ENCODE measurements at places on chromosomes 2 and 18.

DNA sequence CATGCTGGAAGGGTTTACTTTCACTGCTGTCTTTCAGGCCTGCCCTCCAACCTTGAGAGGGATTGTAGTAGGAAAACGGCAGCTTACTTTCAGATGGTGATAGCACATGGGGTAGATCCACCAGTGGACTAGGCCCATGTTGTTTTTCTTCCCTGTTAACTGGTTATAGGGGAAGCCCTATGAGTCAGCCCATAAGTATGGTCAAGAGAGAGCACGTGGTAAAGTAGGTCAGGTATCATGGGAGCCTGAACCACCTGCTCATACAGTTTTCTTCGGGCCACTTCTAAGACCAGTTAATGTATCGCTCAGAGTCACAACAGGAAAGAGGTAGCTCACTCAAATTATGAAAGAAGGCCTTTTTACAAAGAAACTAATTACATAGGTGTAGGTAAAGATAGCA lies 33.0 kb downstream of the PDK1 start:
- DNase-seq, result no peak

GRCh38 chr18:78433562-78433961 lies 546.1 kb upstream of the SALL3 start:
- DNase-seq, result no peak

DNA sequence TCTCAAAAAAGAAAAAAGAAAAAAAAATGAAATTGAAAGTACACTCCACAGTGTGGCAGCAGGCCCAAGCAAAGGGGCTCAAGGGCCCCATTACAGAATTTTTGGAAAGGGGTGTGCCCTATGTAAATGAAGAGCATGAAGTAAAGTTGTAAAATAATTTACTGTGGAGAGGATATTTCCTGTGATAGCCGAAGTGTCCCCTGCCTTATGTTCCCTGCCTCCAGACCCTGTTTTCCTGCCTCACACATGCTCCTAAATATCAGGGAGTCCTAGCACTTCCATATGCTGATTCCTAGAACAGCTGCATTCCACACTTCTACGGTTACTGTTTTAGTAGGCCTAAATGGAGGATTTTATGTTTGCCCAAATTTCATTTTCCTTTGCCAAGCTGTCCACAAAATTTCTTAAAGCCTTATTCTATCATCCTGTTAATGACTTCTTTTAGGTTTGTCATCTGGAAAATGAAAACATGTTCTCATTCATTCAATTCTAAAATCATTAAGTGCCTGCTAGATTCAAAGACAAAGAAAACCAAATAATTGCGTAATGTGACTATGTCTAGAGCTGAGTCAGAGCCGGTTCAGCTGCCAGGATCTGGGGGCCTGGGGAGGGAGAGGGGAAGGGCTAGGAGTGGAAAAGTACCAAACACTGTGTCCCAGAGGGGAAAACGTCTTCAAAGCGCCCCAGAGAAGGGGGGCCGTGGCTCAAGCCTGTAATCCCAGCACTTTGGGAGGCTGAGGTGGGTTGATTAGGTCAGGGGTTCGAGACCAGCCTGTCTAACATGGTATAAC lies 25.9 kb upstream of the IMPA2 start:
- no peak for DNase-seq

DNA sequence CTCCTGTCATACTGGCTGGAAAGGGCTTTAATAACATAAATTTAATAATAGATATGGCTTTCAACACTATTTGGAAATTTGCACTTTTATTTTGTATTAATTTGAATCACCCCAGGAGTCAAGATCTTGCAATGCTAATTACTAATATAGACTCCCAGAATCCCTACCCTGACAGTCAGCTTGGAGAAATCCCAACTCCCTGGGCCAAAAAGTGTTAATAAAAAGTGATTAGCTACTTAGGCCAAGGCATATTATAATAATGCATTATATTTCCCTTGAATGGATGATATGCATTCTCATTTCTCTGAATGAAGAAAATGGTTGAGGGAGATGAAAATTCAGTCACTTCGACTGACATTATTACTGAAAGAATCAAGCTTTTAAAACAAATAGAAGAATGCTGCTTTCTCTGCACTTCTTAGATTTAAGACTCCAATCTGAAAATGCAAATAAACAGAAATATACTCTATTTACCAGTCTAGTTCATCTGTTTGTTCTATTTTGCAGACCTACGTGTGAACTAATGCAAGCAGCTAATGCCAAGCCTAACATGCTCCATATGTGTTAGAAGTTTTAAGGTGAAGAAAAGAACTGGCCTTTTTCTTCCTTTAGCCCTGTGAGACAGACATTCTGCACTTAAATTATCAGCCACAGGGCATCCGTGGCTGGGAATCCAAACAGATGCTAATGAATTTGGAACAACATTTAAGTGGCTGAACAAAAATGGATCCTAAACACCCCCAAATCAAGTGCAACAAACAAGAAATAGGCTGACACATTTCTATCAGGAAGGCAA lies 33.9 kb upstream of the INSIG2 start:
- DNase-seq, result no peak

DNA sequence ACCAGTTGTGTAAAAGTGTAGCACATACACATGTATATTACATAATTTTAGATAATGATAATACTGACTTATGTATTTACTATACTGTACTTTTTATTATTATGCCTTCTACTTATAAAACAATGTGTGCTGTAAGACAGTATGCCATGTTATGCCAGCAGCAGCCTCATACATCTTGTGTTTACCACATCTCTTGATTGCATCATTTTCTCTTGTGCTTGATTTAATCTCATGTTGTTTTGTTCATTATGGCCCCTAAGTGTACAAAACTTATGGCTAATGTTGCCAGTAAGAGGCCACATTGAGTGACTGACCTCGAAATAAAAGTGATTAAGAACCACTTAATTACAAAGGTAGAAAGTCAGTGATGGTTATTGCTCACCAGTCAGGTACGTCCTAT lies 128.0 kb upstream of the SP5 start:
- no peak for DNase-seq

DNA sequence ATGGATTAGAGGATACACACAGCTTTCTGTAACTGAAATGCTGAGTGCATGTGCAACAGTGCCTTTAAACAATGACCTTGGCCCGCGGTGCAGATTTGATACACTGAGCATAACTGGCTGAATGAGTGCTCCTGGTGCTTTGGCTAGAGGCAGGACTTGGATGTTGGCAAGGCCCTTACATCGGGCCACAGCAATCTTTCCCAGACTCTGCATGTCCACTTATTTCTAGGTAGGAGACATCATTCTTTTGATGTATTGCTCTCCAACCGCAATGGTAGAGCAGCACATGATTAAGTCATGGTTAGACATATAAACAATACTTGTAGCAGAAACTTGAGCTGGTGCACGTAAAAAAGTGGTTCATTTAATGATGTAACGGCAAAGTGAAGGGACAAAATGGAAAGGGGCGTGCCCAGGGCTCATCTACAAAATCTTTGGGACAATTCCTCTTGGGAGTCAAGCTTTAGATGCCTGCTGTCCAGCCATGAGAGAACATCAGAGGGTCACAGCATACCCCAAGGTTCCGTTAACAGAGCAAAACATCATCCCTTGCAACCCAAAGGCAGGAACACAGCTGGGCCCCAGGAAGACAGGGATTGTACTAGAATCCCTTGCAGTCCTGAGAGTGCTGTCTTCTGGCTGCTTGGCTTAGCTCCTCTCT lies 43.4 kb downstream of the RAB31 start:
- DNase-seq, result no peak

GRCh38 chr2:3243804-3244203 lies 133.8 kb downstream of the EIPR1 start:
- DNase-seq, result no peak

- DNase-seq, result no peak
Observed at GRCh38 chr2:10473121-10473756, 25.1 kb upstream of the ODC1 start.

DNA sequence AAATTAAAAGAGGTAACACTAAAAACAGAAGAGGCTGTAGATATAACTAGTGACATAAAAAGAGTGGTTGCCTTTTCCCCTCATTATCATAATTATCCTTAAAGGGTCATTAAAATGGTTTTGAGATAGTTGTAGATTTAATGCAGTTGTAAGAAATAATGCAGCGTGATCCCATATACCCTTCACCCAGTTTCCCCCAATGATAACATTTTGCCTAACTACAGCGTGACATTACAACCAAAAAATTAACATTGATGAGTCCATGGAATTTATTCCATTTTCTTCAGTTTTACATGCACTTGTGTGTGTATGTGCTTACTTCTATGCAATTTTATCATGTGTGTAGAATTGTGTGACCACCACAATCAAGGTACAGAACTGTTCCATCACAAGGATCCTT lies 13.2 kb upstream of the RMND5A start:
- no peak for DNase-seq
